ENCODE measurements at places on chromosomes 16 and 17.

DNA sequence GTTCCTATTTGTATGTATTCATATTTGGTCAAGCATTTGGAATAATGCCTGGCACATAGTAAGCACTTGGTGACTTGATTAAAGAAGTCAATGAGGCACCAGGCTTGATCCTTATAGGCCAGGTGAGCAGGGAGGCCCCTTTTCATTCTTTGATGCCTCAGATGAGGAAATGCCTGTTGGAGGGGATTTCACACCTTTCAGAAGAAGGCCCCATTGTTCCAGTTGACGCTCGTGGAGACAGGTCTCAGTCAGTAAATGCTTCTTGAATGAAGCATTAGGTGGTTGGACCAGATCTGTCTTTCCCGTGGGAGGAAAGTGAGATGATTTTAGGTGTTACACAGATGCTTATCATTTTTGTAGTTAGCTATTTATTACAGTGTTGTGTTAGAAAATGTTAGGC is 13.0 kb downstream of the LCMT1 start:
- no peak for DNase-seq

DNA sequence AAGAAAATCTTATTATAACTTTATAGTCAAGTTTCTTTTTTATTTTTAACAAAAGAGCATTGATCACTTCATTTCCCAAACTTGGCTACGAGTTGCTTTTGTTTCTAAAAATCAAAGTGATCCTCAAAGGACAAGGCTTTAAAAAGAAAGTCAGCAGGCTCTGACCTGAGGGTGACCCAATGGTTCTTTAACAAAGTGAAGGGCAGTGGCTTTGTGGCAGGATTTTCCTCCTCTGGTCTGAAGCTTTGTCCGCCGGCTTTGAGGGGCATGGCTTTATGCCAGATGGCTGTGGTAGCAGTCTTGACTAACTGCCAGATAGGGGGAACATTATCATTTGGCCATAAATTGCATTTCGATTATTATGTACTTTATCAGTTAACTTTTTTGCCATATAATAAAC is 28.5 kb downstream of the IQCK start:
- DNase-seq: no peak

DNA sequence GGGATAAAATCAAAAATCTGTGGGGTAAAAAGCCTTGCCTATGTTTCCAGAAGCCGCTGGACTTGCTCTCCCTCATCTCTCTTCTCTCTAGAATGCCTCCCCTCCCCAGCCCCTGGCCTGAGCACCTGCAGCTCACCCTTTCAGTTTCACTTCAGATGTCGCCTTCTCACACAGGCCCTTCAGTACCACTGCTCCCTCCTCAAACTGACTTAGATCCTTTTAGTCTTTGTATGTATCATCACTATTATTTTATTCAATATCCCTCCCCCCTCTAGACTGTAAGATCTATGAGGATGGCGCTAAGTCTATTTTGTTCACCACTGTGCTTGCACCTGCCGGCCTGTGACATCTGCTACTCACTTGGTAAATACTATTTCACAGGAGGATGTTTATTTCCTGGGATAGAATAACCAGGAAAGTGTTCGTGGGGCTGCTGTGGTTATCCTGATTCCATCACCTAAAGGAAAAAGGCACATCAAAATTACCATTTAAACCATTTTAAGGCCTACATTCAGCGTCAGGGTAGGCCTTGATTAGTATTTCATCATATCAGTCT is 122.3 kb downstream of the MRTFB start:
- no peak for DNase-seq

- DNase-seq: no peak
These were observed 60.9 kb downstream of the RPTOR start for GRCh38 chr17:80605326-80606066.

GRCh38 chr17:82816358-82816757 is 23.5 kb downstream of the ZNF750 start:
- no peak for DNase-seq
